MM.1S (cell line): ENCODE measurements at places on chromosomes 13 and 19.

DNA sequence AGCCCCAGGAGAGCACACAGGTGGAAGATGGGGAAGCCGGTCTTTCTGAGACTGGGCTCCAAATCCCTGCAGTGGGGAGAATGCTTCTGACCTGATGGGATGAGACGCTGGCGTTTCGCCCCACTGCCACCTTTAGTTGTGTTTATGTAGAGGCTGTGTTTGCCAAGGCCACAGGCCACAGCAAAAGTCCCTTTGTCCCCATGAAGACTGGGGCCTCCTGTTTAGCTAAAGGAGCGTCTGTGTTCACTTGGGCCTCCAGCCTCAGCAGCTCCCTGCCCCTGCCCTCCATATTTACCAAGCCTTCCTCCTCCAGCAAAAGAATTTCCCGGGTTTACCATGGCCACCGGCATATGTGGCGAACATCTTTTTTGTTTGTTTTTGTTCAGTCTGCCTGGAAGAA, 10.4 kb upstream of the KLK14 start:
- H3K4me1 ChIP-seq = no peaks in the 10 kb centered on the region
- no peak for DNase-seq
- no peak overlapping the region for H3K4me3 ChIP-seq
- H3K27me3 ChIP-seq = no peaks in the 10 kb centered on the region
- H3K36me3 ChIP-seq = no peaks in the 10 kb centered on the region
- H3K27ac ChIP-seq = no peak overlapping the region

DNA sequence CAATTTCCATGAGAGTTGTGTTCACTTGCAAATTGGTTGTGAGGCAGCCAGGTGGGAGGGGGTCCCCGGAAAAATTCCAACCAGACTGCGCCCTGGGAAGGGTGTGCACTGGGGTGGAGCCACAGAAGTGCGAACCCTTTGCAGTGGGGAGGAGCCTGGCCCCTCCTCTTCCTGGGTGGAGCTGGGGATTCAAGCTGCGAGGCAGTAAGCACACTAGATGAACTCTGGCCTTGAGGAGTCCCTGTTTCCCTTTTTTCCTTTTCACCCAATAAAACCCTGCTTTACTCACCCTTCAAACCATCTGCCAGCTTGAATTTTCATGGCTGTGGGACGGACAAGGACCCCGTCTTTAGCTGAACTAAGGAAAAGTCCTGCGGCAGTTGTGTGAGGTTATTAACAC, 31.0 kb upstream of the MBNL2 start:
- H3K4me3 ChIP-seq = no peak overlapping the region
- H3K36me3 ChIP-seq = no peaks in the 10 kb centered on the region
- no peaks in the 10 kb centered on the region for H3K27me3 ChIP-seq

GRCh38 chr19:22263121-22263520, 23.1 kb upstream of the ZNF729 start:
- no peaks in the 10 kb centered on the region for H3K36me3 ChIP-seq
- no peaks in the 10 kb centered on the region for H3K4me1 ChIP-seq
- no peak overlapping the region for H3K4me3 ChIP-seq
- no peak for DNase-seq
- H3K27ac ChIP-seq = no peak overlapping the region

GRCh38 chr13:55359067-55359466, 1781.7 kb upstream of the PRR20A start:
- no peak overlapping the region for H3K4me3 ChIP-seq
- H3K27ac ChIP-seq = no peak overlapping the region
- no peak for DNase-seq
- H3K36me3 ChIP-seq = no peaks in the 10 kb centered on the region

DNA sequence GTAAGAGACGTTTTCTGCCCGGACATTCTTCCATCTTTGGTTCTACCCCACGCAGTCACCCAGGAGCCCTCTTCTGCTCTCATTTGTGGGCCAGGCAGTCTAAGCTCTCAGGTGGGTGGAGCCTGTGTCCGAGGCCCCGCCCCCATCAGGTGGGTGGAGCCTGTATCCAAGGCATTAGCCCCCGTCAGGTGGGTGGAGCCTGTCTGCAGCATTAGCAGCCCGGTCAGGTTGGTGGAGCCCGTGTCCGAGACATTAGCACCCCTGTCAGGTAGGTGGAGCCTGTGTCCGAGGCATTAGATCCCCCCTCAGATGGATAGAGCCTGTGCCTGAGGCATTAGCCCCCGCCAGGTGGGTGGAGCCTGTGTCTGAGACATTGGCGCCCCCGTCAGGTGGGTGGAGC, 45.5 kb upstream of the C13orf46 start:
- H3K4me3 ChIP-seq = no peak overlapping the region
- peaks cover 7% of the 10 kb centered on the region for H3K4me1 ChIP-seq
- no peaks in the 10 kb centered on the region for H3K27me3 ChIP-seq
- H3K27ac ChIP-seq = no peak overlapping the region
- H3K36me3 ChIP-seq = peaks cover 54% of the 10 kb centered on the region

DNA sequence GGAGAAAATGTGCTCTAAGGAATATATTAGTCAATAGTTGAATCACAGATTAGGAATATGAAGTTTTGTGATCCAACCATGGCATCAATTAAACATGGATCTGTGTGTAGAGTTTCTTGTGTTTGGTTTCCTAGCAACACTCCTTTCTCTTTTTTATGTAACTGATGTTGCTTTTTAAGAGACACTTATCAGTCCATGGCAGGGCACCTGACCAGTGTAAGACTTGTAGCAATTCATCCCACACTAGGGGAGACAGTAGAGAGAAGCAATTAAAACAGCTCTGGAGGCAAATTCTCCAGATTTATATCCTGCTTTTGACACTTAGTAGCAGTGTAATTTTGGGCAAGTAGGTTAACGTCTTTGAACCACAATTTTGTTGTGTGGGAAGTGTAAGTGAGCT, 1229.0 kb downstream of the PCDH9 start:
- H3K4me3 ChIP-seq = no peak overlapping the region
- no peak for DNase-seq
- H3K36me3 ChIP-seq = no peaks in the 10 kb centered on the region
- H3K4me1 ChIP-seq = no peaks in the 10 kb centered on the region
- no peak overlapping the region for H3K27ac ChIP-seq

DNA sequence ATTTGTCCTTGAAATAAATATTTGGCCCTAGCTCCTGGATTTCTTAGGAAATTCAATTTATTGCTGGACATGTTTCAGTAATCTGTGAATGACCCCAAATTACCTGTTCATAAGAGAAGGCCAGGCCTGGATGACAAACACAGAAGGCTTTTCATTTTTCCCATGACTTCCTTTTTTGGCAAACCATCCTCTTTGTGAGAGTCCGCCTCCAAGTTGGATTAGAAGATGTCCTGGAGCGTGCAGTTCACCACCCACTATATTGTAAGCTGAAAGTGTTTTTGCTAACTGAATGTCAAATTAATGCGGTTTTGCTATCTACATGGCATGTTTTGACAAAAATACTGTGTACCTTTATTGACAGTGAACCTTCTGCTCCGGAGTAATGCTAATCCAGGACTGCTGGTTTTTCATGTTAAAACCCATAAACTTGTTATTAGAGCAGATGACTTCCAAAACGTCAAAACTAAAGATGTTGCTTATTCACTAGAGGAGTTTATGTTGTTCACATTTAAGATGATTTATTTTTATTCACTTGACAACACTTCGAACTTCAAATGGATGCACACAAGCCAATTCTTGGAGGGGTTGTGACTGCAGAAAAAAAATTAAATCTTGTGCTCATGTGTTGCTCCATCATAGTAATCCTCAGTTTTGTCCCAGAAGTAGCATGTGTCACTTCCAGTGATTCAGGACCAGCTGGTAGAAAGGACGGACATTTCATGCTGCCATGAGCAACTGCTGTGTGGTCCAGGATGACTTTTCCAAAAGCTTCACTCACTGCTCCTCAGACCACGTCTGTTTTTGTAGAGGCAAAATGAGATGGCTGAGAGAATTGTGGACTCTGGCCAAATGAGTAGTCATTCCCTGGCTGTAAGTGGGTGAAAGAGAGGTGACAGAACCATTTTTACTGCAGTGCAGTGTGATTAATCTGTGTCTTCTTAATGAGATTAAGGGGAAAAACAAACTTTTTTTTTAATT, 71.0 kb downstream of the ITGBL1 start:
- H3K36me3 ChIP-seq = no peaks in the 10 kb centered on the region
- no peak overlapping the region for H3K4me3 ChIP-seq
- H3K27ac ChIP-seq = no peak overlapping the region
- no peaks in the 10 kb centered on the region for H3K27me3 ChIP-seq
- DNase-seq = no peak

GRCh38 chr19:39778763-39779162, at the start of gene LEUTX:
Gene LEUTX (plus strand): TSS chr19:39778854. CDS start chr19:39778921, 67 bp downstream.
- H3K4me3 ChIP-seq = no peak within 1 kb of the TSS
- H3K4me1 ChIP-seq = peaks cover 5% of the 10 kb centered on the region; the same call in 1 of the 2 replicates

- no peaks in the 10 kb centered on the region for H3K36me3 ChIP-seq
- no peaks in the 10 kb centered on the region for H3K4me1 ChIP-seq
- DNase-seq = no peak
- no peak overlapping the region for H3K4me3 ChIP-seq
These were observed 13.5 kb upstream of the ADGRE1 start for GRCh38 chr19:6873708-6874431.

DNA sequence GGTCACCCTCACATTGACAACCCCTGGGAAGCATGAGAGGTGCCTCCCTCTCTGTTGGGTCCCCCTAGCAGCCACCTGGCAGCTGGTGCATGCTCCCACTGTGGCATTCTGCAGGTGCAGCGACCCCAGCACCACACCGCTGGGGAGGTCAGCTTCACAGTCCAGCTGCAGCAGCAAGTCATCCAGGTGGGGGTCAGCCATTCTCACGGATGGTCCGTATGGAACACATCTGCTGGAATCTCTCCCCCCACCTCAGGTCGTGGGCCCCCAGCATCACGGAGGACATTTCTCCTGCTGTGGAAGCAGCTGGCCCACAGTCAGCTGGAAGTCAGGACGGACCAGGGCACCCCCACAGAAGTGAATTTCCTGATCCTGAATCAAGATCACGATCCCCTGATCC, 201.3 kb downstream of the COG6 start:
- no peaks in the 10 kb centered on the region for H3K27me3 ChIP-seq
- no peak for DNase-seq
- H3K27ac ChIP-seq = no peak overlapping the region
- H3K4me3 ChIP-seq = no peak overlapping the region

- H3K36me3 ChIP-seq = no peaks in the 10 kb centered on the region
- peak; percentile 73 for DNase-seq
- H3K4me1 ChIP-seq = no peaks in the 10 kb centered on the region
- peak within 1 kb of the TSS; percentile 58 for H3K4me3 ChIP-seq
These were observed at the start of gene ZNF433 for GRCh38 chr19:12035220-12036172. Gene ZNF433 (minus strand): TSS chr19:12035679. CDS start chr19:12035539, 140 bp downstream.
